ENCODE measurements at places on chromosomes 7 and 10.

DNA sequence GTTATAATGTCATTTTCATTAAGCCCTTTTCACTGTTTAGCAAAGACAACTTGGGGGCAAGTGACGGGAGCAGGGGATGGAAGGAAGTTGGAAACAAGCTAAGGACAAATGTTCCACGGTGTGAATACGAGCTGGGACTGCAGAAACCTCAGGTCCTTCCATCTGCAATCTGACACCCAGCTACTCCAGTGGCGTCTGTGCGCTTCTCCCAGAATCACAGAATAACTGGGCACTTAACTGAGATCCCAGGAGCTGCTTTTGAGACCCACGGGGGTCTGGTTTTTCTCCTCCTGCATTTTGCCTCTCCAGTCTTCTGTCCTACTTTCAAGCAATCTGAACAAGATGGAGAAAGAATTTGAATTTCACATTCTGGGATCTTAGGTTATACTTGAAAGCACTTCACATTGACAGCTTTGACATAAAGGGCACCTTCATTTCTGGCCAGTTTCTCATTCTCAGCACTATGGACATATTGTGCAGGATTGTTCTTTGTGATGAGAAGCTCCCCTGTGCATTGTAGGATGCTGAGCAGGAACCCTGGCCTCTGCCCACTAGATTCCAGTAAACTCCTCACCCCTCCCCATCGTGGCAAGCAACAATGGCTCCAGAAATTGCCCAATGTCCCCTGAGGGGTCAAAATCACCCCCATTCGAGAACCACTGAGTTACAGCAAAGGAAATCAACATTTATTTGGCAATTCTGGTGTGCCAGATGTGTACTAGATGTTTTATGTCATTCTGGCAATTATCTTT lies 194.1 kb downstream of the CACNB2 start:
- DNase-seq: no peak

DNA sequence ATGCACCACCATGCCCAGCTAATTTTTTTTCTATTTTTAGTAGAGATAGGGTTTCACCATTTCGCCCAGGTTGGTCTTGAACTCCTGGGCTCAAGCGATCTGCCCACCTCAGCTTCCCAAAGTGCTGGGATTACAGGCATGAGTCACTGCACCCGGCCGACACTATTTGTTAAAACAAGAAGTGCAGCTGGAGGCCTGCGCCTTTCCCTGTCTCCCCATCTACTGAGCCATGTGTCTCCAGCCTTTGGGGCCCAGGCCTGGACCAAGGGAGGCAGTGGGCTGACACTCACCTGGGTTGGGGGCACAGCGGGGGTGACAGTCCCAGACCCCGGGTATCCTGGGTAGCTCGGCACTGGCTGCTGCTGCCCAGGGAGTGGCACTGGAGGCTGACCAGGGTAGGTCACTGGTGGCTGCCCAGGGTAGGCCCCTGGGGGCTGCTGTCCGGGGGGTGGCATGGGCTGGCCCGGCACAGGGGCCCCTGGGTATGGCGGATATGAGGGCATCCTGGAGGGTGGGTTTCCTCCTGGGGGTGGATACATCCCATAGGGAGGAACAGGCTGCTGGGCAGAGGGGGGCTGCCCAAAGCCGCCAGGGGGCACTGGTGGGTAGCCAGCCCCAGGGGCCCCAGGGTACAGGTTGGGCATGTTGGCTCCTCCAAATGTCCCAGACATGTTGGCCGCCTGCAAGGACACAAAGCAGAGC lies 36.3 kb downstream of the PLAC9 start:
- DNase-seq: peak; percentile 43

GRCh38 chr7:93374345-93374940 lies 142.3 kb downstream of the VPS50 start:
- peak; percentile 18 for DNase-seq

- DNase-seq: no peak
Observed at GRCh38 chr7:98985406-98985805, 107.1 kb downstream of the TRRAP start.

- DNase-seq: no peak
Observed at GRCh38 chr10:38025283-38025682, 14.8 kb downstream of the ZNF33A start.

DNA sequence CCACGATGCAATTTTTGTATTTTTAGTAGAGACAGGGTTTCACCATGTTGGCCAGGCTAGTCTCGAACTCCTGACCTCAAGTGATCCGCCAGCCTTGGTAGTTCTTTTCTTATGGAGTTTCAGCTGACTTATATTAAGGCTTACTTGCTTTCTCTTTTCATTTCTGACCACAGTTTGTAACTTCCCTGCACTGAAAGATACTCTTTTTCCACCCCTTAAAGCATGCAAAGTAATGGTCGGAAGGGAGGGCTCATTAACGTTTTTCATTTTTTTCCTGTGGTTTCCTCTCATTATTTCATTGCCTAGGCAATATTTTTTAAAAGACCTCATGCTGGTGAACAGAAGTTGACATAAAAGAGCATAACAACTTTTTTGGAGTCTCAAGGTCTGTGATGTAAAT lies 27.0 kb downstream of the ADRB1 start:
- DNase-seq: no peak

GRCh38 chr7:22884911-22885788 lies 62.5 kb upstream of the TOMM7 start:
- DNase-seq: no peak

DNA sequence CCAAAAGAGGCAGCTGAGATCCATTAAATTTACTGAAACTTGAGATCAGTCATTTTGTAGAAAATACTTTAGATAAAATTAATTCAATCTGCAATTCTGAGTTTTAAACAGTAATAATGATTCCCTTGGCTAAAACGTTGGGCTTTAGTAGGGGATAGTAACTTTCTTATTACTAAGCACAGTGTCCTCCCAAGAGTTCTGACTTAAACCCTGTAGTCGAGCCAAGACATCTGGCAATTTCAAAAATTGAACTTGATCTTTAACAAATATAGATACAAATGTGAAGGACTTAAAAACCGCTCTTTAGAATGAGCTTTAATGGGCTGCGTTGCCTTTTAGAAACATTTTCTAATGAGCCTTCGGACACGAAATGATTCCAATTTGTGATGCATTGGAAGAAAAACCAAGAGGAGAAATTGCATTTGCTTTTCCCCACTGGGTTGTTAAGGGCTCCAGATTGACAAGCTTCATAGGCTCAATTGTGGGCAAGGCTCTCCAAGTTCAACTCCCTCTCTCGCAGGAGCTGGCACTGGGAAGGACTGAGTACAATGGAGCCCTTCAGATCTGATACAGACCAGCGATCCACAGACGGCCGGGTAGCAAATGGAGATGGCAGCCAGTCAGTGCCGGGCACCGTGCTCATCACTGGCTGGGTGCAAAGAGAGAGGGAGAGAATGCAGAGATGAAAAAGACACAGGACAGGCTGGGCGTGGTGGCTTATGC lies 921.3 kb upstream of the AUTS2 start:
- DNase-seq: no peak

- no peak for DNase-seq
Observed at GRCh38 chr7:71444130-71444529, 312.2 kb downstream of the GALNT17 start.

GRCh38 chr10:42802876-42803275 lies 20.3 kb downstream of the BMS1 start:
- no peak for DNase-seq

- no peak for DNase-seq
Observed at GRCh38 chr7:18498341-18498740, 2.8 kb downstream of the HDAC9 start.

DNA sequence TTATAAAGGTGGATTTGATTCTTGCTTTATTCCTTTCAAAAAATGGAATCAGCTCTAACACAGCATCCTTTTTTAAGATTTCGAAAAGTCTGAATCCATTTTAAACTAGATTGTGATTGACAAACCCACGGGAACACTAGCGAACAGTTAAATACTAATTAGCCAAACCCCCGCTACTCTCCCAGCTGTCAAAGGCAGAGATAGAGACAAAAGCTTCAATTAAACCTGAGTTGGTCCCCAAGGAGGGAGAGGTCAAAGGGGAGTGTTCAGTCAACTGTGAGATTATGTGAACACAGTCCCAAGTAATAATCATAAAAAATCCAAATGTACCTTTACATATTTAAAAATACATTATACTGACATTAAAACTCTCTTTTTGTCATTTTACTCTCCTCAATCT lies 65.7 kb upstream of the TBX20 start:
- DNase-seq: no peak

DNA sequence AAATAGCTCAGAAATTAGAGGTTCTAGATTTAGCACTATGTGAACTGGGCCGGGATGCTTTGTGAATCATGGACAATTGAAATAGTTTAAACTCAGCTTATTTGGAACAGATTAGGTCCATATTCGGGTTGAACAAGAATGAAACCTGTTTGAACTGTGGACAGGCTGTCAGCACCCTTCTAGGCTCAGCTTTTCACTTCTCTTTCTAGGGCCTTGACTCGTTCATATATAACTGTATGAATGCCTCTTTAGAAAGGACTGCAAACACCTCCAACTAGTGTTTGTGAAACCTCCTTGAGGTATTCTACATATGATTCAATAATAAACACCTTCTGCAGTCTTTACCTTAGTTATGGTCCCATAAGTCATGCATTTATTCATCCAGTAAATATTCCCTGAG lies 115.6 kb downstream of the REEP3 start:
- DNase-seq: no peak

- no peak for DNase-seq
Observed at GRCh38 chr10:96618653-96619052, 31.8 kb upstream of the TM9SF3 start.

DNA sequence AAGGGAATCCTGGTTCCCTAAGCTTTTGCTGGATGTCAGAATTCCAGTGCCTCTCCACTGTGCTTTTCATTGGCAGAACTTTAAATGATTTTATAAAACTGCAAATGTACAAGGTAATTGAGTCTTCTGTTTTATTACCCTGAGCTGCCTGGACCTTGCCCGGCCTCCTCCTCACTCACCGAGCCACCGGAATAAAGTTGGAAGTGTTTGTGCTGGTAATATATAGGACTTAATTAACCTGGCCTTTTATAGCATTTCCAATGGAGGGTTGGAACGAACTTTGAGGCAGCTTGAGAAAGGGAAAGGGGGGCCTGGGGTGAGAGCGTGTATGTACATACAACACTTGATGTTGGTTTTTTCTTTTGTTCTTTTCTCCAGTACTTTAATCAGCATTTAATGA lies 43.4 kb downstream of the ZNF503 start:
- DNase-seq: no peak

- no peak for DNase-seq
Observed at GRCh38 chr10:97222326-97222961, 36.7 kb upstream of the SLIT1 start.

DNA sequence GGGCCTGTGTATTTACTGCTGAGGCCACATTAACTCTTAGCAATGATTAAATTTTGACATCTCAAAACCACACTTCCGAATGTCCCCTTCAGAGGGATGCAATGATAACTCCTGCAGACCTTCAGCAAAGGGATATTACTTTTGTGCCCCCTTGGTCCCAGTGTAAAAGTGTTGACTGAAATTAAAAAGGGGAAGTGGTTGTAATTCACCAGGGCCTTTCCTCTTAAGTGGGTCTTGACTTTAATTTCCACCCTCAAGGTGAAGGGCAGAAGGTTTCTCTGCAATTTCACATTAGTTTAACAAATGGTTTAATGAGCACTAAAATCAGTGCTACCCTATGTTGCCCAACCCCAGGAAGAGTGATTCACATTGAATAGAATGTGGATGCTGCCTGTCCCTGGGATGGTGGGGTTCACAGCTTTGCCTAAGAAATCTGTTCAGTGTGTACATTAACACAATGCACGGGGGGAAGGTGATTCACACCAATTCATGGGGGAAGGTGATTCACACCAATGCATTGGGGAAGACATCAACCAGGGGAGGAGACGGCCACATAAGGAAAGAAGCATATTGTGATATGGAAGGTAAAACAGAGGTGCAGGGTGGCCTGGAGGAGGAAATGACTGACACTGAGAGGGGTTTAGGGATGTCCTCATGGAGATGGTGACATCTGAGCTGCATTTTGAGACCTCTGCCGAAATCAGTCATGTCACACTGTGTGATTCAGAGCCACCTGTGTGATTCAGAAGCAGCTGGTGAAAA lies 19.4 kb upstream of the TNS3 start:
- DNase-seq: peak; percentile 21

GRCh38 chr7:109699661-109700060 lies 1130.0 kb downstream of the DNAJB9 start:
- DNase-seq: no peak

GRCh38 chr7:35761871-35762677 lies 38.8 kb upstream of the SEPTIN7 start:
- DNase-seq: no peak

- no peak for DNase-seq
Observed at GRCh38 chr10:62015994-62016393, 114.5 kb downstream of the ARID5B start.

- peak; percentile 62 for DNase-seq
Observed at GRCh38 chr7:44580945-44581878, 819 bp downstream of the TMED4 start.

DNA sequence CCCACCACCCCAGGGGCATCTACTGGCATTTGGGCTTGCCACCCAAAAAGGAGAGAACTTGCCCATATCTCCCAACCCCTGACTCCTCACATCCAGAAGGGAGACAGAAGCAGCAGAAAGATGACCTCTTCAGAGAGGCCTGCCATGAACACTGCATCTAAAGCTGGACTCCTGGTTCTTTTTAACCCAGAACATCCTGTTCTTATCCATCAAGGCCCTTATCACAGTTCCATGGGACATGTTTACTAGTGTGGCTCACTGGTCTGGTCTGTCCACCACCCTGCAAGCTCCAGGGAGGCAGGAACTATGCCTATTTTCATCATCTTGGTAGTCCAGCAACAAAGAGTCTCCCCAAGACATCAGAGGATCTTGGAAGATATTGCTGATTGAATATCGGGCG lies 114.9 kb upstream of the PDLIM1 start:
- DNase-seq: no peak

GRCh38 chr7:11216276-11216675 lies 242.6 kb downstream of the PHF14 start:
- no peak for DNase-seq

DNA sequence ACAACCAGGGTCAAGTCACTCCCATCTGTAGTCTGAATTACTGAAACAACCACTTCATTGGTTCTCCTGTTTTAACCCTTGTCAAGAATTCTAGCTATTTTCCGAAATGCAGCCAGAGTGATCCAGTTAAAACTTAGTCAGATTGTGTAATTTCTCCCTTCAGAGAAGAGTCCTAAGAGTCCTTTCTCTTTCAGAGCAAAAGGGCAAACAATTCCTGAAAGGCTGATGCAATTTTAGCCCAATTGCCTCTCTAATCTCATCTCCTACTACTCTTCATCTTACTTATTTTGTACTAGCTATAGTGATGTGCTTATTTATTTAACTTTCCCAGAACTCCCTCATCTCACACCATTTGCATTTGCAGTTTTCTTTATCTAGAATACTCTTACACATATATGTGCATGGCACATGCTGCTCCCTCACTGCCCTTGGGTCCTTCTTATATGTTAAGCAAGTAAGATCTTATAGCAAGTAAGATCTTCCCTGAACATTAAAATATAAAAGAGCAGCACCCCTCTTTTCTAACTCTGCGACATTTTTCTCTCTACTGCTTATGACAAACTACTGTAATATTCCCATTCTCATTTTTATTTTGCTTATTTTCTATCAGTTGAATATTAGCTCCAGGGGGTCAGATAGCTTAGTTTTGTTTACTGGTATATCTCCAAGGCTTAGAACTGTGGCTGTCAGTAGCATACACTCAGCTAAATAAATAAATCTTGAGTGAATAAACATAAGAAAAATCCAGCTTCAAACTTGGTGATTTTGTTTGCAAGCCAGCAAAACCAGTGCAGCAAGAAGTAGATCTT lies 44.6 kb downstream of the HGF start:
- no peak for DNase-seq

Measured in CD4-positive, alpha-beta T cell treated with Interferon alpha-2 for 1 hour (primary cell).